ENCODE measurements at places on chromosomes 3 and 15.

DNA sequence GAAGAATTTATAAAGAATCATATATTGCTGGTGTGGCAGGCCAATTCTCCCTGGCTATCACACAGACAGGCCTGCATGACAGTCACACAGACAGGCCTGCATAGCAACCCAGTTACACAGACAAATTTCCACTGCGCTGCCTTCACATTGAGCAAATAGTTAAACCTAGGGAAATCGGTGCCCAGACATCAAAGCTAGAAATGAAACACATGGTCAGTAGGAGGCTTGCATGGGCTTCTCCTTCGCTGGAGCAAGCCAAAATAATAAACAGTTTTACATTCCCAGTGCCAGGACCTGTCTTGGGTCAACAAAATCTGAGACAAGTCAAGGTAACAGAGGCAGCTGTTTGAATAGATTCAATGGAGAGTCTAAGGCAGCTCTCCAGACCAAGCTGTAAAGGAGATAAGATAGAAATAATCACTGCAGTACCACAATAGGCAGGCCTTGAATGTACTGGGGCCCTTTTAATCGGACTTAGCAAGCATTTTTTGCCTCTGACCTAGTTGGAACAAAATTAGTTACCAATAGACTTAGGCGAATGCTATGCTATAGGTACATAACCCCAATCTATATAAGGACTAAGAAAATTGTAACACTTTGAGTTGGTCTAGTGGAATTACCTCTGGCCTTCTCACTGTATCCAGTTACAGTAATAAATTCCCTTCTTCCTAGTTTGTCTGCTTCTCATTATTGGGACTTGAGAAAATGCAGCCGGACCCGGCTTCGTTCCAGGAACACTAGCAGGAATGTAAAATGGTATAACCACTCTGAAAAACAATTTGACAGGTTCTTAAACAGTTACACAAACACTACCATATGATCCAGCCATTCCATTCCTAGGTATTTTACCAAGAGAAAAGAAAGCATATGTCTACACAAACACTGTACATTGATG, 274.7 kb upstream of the UBE2E2 start:
- no peak for DNase-seq

DNA sequence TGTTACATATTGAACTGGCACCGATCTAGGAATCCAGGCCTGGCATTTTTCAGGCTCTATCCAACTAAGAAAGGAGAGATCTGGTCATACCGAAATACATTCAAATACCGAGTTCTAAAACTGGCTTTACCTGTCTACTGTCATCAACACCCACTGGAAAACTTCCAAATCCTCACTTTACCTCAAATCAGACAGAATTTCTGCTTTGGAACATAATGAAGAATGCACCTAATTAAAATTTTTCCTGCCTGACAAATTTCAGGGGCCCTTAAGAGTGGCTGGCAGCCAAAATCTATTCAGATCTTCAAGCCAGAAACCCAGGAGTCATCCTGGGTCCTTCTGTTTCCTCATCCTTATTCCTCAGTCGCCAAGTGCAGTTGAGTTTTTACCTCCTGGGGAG, 198.6 kb upstream of the FEZF2 start:
- DNase-seq: no peak

GRCh38 chr3:35385271-35385670, 254.1 kb upstream of the ARPP21 start:
- no peak for DNase-seq

DNA sequence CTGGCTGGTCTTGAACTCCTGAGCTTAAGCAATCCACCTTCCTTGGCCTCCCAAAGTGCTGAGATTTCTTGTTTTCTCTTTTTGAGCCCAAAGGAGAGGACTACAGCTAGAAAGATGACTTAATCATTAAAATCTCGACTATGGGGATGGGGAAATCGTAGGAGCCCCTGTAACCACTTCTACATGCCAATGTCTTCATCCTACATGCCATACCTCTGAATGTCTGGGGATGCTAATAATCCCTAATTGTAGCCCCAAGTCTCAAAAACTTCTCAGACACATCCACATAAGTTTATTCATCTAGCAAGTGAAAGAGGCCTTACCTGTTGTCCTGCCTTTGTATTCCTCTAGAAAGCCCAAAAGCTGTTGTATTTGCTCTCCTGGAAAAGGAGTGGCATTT, 3.7 kb upstream of the RHOV start:
- DNase-seq: no peak

DNA sequence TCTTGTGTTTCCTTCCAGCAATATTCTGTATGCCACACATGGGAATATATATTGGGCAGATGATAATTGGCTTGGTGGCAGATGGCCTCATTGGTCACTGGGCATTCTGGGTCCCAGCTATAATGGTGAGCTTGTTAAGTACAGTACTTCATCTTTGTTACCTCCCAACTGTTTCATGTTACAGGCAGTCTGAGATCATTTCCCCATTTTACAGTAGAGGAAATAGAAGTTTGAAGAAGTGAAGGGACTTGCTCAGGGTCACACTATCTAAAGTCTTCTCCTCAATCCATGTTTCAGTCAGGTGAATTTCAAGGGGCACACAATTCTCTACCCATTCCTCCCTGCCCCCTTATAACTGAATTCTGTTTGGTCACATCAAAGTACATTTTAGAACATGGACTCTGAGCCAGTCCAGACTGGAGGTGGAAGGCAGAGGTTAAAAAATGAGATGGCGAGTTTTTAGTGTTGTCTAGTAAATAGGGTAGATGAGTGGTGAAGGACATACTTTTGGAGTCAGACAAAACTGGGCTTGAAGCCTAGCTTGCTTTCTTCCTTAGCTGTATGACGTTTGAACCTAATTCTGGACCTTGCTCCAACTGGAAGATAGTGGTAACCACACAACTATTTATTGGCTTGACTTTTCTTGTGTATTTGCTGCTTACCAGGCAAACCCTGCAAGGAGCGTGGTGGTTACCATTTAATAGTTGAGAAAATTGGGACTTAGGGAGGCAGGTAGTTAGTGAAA, 2.5 kb downstream of the EEFSEC start:
- DNase-seq: no peak

GRCh38 chr3:106514431-106514830, 645.6 kb upstream of the CBLB start:
- peak; percentile 73 for DNase-seq

DNA sequence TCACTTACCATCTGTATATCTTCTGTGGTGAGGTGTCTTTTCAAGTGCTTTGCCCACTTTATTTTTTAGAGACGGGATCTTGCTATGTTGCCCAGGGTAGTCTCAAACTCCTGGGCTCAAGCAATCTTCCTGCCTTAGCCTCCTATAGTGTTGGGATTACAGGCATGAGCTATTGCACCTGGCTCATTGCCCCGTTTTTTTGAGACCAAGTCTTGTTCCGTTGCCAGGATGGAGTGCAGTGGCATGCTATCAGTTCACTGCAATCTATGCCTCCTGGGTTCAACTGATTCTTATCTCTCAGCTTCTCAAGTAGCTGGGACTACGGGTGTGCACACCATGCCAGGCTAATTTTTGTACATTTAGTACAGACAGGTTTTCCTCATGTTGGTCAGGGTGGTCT, 52.5 kb upstream of the TTBK2 start:
- DNase-seq: no peak

DNA sequence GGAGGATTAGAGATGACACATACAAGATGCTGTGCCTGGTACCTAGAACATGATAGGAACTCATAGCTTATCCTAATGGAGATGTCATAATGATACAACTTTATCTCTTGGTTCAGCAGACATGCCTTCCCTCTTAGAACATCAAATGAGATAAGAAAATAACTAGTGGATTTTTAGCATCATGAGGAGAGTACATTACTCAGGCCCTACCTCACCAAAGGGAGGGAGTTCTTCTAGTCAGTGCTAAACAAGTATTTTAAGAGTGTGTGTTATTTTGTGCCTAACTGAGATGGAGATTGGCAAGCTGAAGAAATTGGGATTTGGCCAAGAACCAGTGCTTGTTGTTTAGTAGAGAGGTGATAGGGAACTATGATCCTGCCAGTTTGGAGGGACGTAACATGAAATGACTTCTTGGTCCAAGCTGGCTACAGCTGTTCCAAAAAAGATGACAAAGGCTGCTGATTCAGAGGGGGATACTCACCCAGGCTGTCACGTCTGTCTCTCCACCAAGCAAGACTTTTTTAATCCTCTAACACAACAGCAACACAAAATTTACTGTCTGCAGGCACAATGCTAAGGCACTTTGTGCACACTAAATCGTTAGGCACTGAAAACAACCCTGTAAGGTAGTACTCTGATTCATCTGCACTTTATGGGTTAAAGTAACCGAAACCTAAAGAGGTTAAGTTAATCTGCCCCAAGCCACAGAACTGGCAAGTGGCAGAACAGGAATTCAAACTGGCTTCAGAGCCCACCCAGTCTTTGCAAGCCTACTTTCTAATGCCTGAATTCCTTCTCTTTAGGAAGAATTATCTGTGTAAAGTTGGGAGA, 126.5 kb downstream of the CMSS1 start:
- no peak for DNase-seq

DNA sequence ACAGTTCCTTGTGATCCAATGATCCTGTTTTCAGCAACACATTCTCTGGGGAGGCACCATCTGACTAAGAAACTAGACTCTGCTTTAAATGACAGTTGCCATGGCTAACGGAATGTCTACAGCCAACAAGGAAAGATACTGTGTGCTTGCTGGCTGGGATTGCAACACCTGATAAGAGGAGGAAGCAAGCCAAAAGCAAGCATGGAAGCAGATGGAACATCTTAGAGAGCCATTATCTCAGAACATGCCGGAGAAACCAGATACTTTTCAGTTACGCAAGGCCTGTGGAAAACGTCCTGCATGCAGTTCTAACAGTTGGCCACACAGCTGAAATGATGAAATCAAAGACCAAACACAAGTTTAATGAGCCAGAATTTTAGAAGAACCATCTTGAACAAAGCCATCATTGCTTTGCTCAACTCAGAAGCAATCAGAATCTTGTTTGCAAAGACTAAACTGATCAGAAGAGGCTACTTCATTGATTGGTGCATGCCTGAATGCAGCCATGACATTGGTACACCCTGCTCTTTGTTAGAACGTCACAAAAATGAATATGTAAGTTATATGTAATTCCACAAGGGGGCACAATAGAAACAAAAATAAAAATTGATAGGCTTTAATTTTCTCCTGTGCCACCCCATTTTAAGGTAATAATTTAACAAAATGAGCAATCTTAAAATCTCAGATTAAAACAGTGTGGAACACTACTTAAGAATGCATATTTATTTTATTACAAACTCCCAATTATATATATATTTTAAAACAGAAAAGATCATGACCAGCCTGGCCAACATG, 50.8 kb downstream of the GXYLT2 start:
- DNase-seq: peak; percentile 57

- no peak for DNase-seq
These were observed 534.5 kb upstream of the KCNMB2 start for GRCh38 chr3:178001670-178002101.

GRCh38 chr15:68580026-68580882, 1.5 kb downstream of the CORO2B start:
- DNase-seq: no peak

GRCh38 chr3:32930161-32930560, 21.3 kb upstream of the CCR4 start:
- DNase-seq: no peak

DNA sequence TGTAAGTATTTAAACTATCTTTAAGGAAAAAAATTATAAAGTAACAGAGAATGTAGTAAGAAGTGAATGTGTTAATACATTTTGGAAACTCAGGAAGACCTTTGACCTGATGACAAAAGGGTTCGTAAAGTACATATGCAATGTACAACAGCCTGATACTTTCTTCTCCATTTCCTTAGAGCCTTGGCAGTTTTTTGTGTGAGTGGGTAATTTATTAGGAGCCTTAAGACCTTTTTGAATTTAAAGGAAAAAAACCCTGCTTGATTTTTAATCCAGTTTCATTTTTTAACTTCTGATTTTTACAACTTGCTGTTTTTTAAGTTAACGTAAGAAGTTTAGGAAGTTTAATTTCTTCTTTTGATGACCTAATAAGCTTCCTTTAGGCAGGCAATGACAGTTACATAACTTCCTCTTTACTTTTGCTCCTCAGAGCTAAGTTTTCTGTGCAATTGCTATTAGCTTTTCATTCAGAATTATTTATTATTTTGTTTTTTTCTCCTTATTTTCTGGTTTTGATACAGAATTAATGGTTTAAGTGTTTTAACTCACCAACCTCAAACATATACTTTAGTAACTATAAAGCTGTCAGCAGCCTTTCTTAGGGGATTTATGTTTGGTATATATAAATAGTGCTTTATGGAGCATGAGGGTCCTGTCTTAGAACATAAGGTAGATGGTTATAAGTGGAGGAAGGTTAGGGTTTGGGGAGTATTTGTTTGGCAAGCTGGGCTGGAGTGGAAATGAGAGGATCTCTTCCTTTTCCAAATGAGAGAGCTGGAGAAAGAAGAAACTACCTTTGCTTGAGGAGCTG, 35.2 kb downstream of the ARMC8 start:
- DNase-seq: no peak

DNA sequence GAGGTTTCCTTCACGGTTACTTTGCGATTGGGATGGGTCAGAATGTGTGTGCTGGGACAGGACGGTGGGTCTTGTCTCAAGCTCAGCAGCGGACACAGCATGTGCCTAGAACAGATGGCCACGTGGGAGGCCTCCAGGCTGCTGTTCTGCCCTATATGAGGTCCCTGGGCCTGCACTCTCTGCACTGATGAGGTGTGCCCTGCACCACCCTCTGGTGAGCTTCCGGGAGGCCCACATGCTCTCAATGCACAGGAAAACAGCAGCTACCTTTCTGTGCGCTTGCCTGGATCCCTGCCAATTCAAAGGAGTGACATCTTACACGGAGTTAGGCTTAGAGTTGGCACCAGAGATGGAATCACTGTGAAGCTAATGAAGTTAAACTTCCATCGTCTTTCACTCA, 59.8 kb downstream of the BOC start:
- DNase-seq: no peak

DNA sequence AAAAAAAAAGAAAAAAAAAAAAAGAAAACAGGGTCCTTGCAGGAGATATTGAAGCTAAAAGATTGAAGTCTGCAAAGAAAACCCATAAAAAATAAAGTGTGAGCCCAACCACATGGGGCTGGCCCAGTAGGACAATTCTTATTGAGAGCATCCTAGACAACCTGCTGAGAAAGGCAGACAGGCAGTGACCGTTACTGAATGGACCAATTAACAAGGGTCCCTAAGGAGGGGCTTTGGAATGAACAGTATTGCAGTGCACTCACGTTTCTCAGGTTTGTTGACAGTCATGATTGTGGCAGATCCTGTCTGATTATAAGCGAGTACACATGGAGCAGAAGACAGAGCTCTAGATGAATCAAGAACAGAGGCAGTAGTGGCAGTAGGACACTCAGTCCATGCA, 168.6 kb downstream of the LSAMP start:
- no peak for DNase-seq

All from foreskin melanocyte (primary cell).